A549 treated with CORT108297 at 1 μM for 4 hours (cell line): ENCODE measurements at places on chromosomes 7 and 10. TPM values are rescaled to one million over a fixed set of nuclear protein-coding genes. Genes with fewer than 3 reads are reported as not detected.

The JCAD gene
- 7.8 to 10.1 TPM (median 8.2 TPM) in 5 replicates for total RNA-seq

The NXPH1 gene
- total RNA-seq: not detected in 5 replicates

The SMO gene
- total RNA-seq: 12.9 to 18.7 TPM (median 16.7 TPM) in 5 replicates

The TRIL gene
- not detected in 5 replicates for total RNA-seq

The ACSM6 gene
- total RNA-seq: not detected in 5 replicates

The GRM3 gene
- not detected in 5 replicates for total RNA-seq

The PLOD3 gene
- 68.9 to 85.9 TPM (median 81.7 TPM) in 5 replicates for total RNA-seq

The DDX56 gene
- 110 to 137 TPM (median 121 TPM) in 5 replicates for total RNA-seq

The C10orf105 gene
- not detected in 5 replicates for total RNA-seq

The FGFR2 gene
- 0.31 to 0.39 TPM (median 0.36 TPM) in 5 replicates for total RNA-seq

The CAV1 gene
- 393 to 546 TPM (median 490 TPM) in 5 replicates for total RNA-seq

The SPDYE6 gene
- total RNA-seq: not detected in 5 replicates

The OR2A12 gene
- not detected in 5 replicates for total RNA-seq

The VSTM2A gene
- total RNA-seq: 0.13 TPM in 1 of 5 replicates, not detected in the others

The BUB3 gene
- 169 to 206 TPM (median 178 TPM) in 5 replicates for total RNA-seq

The OPN4 gene
- not detected in 5 replicates for total RNA-seq

The SPDYE2B gene
- not detected in 5 replicates for total RNA-seq

The ZP3 gene
- total RNA-seq: 16.6 to 21.8 TPM (median 19.3 TPM) in 5 replicates

The OGDH gene
- 25.1 to 32.4 TPM (median 30.1 TPM) in 5 replicates for total RNA-seq

The FFAR4 gene
- 0.14 to 0.25 TPM (median 0.22 TPM) in 5 replicates for total RNA-seq

The C7orf33 gene
- not detected in 5 replicates for total RNA-seq

The SFRP4 gene
- total RNA-seq: 3.3 to 4.1 TPM (median 3.7 TPM) in 5 replicates

The SPDYE2 gene
- not detected in 5 replicates for total RNA-seq

The LMTK2 gene
- total RNA-seq: 9.2 to 11.6 TPM (median 10.3 TPM) in 5 replicates
